Hypothalamus (tissue), 51 donors: ENCODE measurements at places on chromosomes 16 and 17.

DNA sequence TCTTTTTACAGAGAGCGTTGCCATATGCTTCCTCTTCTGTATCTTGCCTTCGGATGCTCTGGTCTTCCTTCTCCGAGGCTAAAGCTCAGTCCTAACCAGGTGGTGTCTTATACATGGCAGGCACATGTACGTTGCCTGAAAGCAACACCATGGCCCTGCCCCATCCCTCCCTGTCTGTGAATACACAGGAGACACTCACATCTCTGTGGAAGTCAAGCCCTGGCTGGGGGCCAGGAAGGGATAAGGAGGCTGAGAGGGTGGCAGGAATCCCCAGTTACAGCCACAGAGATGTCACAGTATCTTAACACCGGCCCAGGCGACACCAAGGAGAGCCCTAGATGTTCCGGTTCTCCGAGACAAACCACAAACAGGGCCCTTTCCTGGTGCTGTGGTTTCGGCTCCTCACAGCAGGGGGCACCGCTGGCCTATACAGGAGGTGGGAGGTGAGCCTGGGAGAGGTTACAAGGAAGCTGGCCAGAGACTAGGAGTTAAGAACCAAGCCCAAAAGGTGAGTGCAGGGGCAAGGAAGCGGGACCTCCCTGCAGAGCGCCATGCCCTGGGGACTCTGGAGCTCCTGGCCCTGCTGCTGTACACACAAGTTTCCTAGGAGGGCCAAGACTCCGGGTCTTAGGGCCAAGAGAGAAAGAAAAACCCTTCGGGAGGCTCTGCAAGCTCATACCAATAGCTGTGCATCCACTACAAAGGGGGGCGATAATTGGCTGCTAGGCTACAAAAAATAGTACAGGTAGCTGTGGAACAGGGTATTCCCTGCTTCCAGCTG lies 41.7 kb downstream of the SRL start:
- no peak for DNase-seq

DNA sequence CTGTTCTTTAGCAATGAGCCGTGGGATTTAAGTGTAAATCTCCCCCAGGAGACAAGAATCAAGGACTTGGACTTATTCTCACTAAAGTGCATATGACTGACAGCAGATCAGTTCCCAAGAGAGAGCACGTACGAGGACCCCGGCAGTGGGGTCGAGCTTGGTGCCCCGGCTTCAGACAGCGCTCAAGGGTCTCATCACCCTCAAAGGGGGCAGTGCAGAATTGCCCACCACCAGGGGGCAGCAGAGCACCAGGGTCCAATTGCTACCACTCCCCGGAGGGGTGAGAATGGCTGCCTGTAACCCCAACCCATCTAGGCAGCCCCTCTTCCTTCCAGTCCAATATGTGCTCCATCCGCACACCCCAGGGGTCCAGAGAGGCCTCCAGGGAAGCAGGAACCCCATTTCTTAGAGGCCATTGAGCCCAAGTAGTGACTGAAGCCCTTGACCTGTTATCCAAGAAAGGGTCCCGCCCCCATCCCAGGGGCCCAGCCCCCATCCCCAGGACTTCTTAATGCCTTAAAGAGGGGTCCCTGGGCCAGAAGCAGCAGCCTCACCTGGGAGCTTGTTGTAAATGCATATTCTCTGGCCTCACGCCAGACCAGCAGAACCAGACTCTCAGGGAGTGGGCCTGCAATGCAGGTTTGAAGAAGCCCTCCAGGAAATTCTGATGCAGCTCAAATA lies 86.1 kb downstream of the ZDHHC7 start:
- DNase-seq: peak; percentile 47

DNA sequence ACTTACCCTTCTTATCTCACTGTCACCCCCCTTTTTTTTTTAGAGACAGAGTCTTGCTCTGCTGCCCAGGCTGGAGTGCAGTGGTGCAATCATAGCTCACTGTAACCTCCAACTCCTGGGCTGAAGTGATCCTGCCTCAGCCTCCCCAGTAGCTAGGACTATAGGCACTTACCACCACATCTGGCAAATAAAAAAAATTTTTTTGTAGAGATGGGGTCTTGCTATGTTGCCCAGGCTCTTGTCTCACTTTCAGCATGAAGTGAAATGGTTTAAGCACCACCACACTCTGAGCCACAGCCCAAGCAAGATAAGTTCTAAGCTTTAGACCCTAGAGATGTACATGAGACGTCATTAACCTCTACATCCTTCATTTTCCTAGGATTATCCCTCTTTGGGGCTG lies 34.5 kb upstream of the EFCAB13 start:
- DNase-seq: no peak

DNA sequence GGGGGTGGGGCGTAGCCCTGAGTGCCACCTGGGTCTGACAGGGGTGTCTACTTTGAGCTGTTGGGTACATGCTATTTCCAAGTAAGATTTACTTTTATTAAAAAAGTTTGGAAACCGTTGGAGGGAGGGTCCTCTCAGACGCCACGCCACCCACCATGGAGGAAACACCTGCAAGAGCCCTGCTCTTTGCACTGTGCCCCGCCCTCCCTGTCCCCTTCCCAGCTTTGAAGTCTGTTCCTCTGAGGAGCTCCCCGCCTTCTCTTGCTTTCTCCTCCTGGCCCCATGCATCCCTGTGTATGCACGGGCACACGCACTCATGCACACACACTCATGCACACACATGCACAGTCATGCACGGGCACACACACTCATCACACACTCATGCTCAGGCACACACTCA lies 15.5 kb downstream of the ADGRG1 start:
- DNase-seq: no peak

DNA sequence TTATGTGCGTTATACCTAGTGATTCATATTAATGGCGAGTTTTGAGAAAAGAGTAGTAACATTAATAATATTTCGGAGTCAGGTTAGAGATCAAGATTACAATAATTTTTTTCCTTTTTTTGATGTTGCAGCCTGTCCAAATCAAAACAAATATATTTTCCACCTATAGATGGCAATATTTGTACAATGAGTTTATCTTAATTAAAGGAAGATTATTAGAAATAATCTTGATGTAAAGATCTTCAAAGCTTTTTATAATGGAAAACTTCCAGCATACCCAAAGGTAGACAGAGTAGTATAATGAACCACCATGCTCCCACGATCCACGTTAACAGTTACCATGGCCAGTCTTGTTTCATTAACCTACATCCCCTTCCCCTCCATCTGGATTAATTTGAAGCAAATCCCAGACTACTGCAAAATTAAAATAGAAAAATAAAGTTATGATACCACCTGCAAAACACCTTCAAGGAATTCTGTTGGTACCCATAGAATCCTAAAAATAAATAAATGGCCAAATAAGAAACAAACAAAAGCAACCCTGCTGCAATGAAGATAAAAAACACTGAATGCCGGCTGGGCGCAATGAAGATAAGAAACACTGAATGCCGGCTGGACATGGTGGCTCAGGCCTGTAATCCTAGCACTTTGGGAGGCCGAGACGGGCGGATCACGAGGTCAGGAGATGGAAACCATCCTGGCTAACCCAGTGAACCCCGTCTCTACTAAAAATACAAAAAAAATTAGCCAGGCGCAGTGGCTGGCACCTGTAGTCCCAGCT lies 46.5 kb upstream of the GINS3 start:
- DNase-seq: no peak

DNA sequence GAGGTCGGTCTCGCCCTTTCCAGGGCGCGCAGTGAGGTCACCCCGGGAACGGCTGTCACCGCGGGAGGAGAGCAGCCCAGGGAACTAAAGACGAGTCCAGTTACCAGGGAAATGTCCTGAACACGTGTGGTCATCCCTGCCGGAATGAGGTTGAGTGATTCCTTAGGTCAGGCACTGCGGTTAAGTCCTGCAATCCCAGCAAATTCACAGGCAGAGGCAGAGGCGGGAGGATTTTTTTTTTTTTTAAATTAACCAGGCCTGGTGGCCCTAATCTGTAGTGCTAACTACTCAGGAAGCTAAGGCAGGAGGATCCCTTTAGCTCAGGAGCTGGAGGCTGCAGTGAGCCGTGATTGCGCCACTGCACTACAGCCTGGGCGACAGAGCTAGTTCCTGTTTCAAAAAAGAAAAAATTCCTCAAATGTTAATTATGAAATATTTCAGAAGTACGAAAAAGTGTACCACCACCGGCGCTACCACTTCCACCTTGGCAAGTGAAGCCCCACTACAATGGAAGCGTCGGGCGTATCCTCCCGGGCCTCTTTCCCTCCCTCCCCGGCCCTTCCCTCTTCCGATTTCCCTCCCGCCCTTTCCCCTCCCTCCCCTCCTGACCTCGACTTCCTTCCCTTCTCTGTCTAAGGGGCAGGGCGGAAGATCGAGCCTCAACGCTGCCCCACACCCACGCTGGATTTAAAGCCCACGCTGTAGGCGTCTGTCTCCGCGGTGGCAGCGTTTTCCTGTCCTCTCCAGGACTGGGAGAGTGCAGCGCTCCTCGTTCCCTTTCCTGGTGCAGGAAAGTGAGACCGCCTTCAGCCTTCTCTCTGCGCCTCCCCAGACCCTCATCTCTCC lies 27.3 kb downstream of the SLFN11 start:
- no peak for DNase-seq

DNA sequence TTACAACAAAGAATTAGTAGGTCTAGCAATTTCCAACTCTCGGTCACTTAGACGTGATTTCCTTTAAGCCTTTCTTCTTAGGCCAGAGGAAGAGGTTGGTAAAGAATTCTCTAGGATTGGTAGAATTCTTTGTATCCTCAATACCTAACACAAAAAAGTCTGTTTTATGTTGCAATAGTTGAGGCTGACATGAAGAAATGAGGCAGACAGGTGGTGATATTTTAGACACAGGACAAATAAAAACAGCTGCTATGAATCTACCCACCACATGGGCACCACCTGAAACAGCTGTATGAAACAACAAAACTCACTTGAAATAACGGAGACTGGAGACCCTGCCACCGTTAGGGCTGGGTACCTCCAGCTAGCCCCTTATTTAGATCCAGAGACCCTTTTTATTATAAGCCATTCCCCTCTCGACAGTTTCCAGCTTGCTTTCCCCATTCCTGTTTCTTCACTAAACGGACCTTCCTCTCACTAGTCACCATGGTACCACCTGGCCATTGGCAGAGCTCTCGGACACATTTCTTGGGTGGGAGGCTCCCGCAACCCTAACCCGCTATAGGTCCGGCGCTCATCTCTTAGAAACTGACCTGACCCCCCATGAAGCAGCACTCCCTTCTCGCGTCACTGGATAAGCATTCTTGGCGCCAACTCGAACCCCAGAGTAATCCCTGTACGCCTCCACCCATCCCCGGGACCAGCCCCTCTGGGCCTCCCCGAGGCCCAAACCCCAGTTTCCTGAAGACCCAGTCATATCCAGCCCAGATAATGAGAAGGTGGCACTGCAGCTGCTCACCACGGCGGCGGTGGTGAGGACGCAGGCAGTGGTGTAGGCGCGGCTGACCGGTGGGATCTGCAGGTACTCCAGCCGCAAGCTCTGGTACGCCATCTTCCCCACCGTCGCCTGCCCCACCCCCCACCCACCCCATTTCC lies at the start of gene DERL2:
DERL2 (minus strand) TSS at position 909 of the 936 bp plus-strand sequence; CDS start at position 892, 17 bp downstream.
- DNase-seq: no peak

- no peak for DNase-seq
Observed at GRCh38 chr17:36608280-36608679, 6.9 kb downstream of the MRM1 start.

GRCh38 chr17:58245428-58246103 lies 7.2 kb downstream of the LPO start:
- DNase-seq: no peak

DNA sequence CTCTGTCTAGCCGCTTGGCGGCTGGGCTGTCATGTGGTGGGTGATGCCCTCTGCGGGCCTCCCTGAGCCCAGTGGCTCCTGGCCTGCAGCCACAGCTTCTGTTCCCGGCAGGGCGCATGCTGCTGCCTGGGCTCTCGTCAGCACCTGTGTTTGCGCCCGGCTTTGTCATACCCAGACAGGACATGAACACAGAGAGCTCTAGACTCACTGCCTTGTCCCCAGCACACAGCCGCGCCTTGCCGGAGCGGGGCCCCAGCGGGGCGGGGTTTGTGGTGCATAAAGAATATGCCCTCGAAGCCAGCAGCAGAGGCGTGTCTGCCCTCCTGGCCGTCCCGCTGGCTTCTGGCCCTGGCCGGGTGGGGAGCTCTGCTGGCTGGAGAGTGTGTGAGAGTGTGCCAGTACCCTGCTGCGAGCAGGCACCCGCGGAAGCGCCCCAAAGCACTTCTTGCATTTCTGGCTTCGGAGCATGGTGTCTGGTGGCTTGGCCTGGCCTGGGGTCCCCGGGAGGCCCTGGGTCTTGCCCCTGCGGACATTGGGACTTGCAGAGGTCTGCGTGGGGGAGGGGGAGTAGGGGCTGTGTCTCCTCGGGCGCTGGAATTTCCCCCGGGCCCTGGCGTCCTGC lies 14.4 kb downstream of the ASPSCR1 start:
- peak; percentile 74 for DNase-seq

- no peak for DNase-seq
Observed at GRCh38 chr16:64356267-64356666, 765.6 kb downstream of the CDH11 start.

DNA sequence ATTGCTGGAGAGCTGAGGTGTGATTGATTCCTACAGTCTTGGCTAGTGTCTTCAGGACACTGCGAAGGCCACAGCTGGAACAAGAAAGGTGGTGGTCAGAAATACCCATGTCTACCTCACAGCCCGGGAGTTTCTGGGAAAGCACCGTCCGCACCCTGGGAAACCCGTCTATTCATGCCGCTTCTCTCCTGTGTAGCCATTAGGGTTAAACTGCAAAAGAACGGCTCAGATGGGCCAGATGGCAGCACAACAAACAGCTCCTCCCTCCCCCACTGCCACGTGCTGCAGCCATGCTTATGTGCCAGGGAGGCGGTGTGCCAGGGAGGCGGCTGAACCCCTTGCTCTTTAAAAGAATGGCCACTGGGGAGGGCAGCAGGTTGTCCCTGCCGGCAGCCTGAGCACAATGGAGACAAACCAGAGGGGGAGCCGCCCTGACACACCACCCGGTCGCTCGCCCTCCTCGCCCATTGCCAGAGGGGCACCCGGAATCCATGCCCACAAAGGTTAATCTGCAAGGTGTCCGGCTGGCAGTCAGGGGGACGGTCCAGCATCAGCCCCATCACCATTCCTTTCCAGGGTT lies 65.2 kb downstream of the CYTH1 start:
- DNase-seq: peak; percentile 70

GRCh38 chr17:49090878-49091594 lies 41.5 kb upstream of the B4GALNT2 start:
- no peak for DNase-seq

DNA sequence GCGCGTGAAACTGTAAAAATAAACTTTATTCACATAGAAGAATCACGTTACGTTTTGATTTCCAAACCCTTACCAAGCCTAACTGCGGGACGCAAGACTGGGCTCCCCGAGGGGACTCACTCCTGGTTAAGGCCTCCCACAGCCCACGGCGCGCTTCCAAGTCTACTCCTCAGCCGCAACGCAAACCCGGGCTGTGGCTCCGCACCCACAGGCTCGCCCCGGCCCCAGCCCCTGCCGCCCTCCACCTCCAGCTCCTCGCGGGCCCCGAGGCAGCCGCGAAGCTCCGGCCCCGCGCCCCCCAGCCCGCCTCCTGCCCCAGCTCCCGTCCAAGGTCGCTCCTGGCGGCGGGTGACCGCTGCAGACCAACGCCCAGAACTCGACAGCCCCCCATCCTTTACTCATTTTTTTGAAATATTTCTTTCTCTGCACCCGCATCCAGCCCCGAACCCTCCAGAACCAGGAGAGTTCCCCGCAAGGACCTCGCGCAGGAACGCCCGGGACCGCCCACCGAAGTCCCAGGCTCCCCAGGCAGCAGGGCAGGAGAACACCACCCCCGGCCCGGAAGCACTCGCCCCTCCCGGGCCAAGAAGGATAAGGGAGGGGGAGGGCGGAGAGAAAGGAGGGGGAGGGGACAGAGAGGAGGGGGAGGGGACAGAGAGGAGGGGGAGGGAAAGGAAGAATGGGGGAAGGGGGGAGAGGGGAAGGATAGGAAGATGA lies 912 bp downstream of the USP22 start:
- DNase-seq: peak; percentile 80

GRCh38 chr16:73792199-73793020 lies 504.2 kb upstream of the PSMD7 start:
- DNase-seq: no peak
